ENCODE measurements at places on chromosomes 1 and 21.

DNA sequence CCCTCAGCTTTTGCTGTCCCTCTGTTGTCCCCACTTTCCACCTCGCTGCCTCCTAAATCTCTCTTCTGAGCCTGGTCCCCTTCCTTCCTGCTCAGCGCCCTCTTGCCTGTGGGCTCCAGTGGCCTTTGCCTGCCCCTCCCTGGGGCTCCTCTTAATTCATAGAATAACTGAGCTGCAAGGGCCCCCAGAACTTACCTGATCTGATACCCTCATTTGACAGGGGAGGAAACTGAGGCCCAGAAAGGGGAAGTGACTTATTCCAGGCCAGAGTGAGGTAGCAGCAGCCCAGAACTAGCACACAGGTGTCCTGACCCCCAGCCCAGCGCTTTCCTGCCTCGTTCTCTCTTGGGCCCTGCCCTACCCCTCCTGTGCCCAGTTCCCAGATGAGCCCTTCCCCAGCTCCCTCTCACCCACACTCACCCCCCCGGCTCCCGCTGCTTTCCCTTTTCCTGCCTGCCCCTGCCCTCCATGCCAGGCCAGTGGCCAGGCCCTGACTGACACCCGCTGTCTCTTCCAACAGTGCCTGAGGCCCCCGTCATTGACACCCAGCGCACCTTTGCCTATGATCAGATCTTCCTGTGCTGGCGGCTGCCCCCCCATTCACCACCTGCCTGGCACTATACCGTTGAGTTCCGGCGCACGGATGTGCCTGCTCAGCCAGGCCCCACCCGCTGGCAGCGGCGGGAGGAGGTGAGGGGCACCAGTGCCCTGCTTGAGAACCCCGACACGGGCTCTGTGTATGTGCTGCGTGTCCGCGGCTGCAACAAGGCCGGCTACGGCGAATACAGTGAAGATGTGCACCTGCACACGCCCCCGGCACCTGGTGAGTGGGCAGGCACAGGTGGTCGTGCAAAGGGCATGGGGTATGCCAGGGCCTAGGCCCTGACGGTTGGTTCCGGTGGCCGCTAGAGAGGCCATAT lies 5.7 kb downstream of the TRIM46 start:
- H3K4me3 ChIP-seq: no peak overlapping the region
- H3K36me3 ChIP-seq: peaks cover 8% of the 10 kb centered on the region
- no peaks in the 10 kb centered on the region for H3K27me3 ChIP-seq
- no peaks in the 10 kb centered on the region for H3K4me1 ChIP-seq
- peak; percentile 60 for DNase-seq
- H3K27ac ChIP-seq: no peak overlapping the region

DNA sequence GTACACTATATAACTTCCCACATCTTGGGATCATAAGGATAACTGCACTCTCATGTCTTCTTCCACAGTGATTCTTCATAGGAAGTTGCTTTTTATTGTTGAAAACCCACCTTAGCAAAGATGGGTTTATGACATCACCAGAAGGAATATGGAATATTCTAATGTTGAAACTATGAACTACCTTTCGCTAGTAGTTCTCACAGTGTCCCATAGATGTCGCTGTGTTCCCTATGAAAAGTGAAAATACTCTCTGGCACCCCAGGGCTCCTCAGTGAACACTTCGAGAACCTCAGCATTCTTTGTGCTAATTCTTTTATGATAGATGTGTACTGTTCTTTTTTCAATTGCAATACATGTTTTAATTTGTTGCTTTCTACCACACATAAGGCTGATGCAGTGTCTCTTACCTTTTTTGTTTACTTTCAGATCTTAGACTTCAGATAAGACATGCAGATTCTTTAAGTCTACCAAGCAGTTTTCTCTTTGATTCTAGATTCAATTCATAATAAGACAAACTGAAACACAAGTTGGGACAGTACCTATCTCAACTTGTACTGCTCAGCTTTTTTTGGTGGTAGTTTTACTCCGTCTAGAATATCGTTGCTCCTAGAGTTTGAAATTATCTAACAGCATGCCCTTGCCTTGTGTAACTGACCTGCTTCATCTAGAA lies 90.8 kb downstream of the GTF2B start:
- no peak overlapping the region for H3K27ac ChIP-seq
- no peaks in the 10 kb centered on the region for H3K4me1 ChIP-seq
- H3K27me3 ChIP-seq: no peaks in the 10 kb centered on the region
- no peak overlapping the region for H3K4me3 ChIP-seq
- DNase-seq: no peak
- peaks cover 5% of the 10 kb centered on the region for H3K36me3 ChIP-seq

DNA sequence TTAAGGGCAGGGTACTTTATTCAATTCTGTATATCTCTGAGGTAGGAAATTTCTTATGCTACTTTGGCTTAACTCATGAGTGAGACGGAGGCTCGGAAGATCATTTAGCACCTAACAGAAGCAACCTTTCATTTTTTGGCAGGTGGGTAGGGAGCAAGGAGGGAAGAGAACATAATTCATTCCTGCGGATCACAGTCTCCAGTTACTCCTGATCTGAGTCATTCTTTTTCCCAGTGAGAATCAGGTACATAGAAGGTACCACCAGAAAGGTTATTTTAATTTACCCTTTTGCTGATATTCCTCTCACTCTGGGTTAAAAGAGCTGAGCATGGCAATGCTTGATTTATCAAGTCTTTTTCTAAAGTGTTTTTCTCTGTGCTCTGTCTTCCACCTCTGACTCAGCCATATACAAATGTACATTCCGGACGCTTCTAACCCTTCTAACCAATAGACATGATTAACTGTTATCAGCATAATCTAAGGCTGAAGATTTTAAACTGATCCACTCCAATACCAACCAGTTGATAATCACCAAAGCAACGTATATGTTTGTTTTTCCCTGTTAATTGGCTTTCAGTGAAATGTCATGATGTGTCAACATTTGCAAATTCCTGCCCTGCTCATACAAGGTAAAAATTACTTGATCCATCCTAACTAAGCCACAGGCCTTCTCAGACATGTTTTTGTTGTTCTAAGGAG lies 271.7 kb downstream of the DUSP10 start:
- H3K4me1 ChIP-seq: no peaks in the 10 kb centered on the region
- H3K4me3 ChIP-seq: no peak overlapping the region
- no peaks in the 10 kb centered on the region for H3K27me3 ChIP-seq
- no peaks in the 10 kb centered on the region for H3K36me3 ChIP-seq
- DNase-seq: no peak
- H3K27ac ChIP-seq: no peak overlapping the region

- DNase-seq: no peak
- peaks cover 31% of the 10 kb centered on the region for H3K27me3 ChIP-seq
- H3K4me1 ChIP-seq: peaks cover 20% of the 10 kb centered on the region
- no peak within 1 kb of the TSS for H3K27ac ChIP-seq
- H3K4me3 ChIP-seq: peak within 1 kb of the TSS; percentile 59
These were observed at the start of gene RNF220 for GRCh38 chr1:44405031-44405797. RNF220 (plus strand) TSS chr1:44405255.

- H3K4me1 ChIP-seq: no peaks in the 10 kb centered on the region
- H3K27me3 ChIP-seq: no peaks in the 10 kb centered on the region
- no peaks in the 10 kb centered on the region for H3K36me3 ChIP-seq
- no peak overlapping the region for H3K4me3 ChIP-seq
These were observed 4.3 kb upstream of the FCRL3 start for GRCh38 chr1:157704878-157705277.

- no peak for DNase-seq
- no peaks in the 10 kb centered on the region for H3K4me1 ChIP-seq
- H3K4me3 ChIP-seq: no peak overlapping the region
- H3K27ac ChIP-seq: no peak overlapping the region
- H3K36me3 ChIP-seq: no peaks in the 10 kb centered on the region
- no peaks in the 10 kb centered on the region for H3K27me3 ChIP-seq
These were observed 91.1 kb downstream of the EPHB2 start for GRCh38 chr1:22801761-22802160.

- H3K36me3 ChIP-seq: no peaks in the 10 kb centered on the region
- peaks cover 12% of the 10 kb centered on the region for H3K4me1 ChIP-seq
- no peaks in the 10 kb centered on the region for H3K27me3 ChIP-seq
- DNase-seq: no peak
- peak overlapping the region; percentile 58 for H3K4me3 ChIP-seq
- H3K27ac ChIP-seq: peak overlapping the region; percentile 92
These were observed 27.6 kb downstream of the C2CD2 start for GRCh38 chr21:41926117-41926806.

- H3K4me3 ChIP-seq: no peak overlapping the region
- peaks cover 2% of the 10 kb centered on the region for H3K4me1 ChIP-seq
- H3K27me3 ChIP-seq: no peaks in the 10 kb centered on the region
- no peak for DNase-seq
These were observed 7.0 kb downstream of the SLC6A9 start for GRCh38 chr1:44024031-44024902.

- no peak overlapping the region for H3K27ac ChIP-seq
- no peak overlapping the region for H3K4me3 ChIP-seq
- no peak for DNase-seq
- H3K36me3 ChIP-seq: no peaks in the 10 kb centered on the region
These were observed 923.8 kb downstream of the TTLL7 start for GRCh38 chr1:83075107-83075506.

DNA sequence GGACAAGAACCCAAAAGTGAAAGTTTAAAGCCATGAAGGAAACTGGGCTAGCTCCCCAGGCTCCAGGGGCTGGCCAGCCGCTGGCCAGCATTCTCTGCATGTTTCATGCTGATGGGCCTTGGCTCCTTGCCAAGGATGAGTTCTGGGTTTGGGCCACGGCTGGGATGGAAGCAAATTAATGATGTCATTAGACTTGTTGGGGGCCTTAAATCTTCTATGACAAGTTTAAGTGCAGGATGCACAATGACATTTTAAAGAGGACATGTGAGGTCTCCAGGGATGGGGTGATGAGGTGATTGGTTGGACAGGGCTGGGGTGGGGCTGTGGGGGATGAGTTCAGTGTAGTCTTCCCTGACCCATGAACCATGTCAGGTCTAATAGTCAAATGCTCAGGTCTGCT lies 199.6 kb downstream of the TRABD2B start:
- peaks cover 3% of the 10 kb centered on the region for H3K36me3 ChIP-seq
- peaks cover 5% of the 10 kb centered on the region for H3K4me1 ChIP-seq
- H3K4me3 ChIP-seq: no peak overlapping the region
- no peak for DNase-seq
- H3K27ac ChIP-seq: no peak overlapping the region

DNA sequence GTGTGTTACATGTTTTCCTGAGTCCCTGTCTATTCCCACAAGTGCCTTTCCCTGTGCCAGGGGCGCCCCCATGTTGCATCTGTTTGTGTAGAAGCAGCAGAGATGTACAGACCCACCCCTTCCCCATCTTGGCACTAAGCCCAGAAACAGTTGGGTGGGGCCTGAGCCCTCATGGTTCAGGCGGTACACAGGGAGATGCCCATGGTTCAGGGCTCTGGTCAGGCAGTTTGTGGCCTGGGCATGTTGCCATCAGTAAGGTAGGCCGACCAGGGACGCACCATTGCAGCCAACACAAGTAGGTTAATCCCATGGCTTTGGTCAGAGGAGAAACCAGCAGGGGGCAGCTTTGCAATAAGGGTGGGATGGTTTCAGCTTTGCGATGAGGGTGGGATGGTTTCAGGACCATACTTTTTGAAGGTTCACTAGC lies 914 bp upstream of the ADGRB2 start:
- no peaks in the 10 kb centered on the region for H3K36me3 ChIP-seq
- peaks cover 31% of the 10 kb centered on the region for H3K4me1 ChIP-seq
- H3K27ac ChIP-seq: no peak overlapping the region
- H3K27me3 ChIP-seq: no peaks in the 10 kb centered on the region
- no peak overlapping the region for H3K4me3 ChIP-seq

- no peak overlapping the region for H3K27ac ChIP-seq
- H3K36me3 ChIP-seq: no peaks in the 10 kb centered on the region
- DNase-seq: no peak
These were observed 24.3 kb downstream of the PTGS2 start for GRCh38 chr1:186655876-186656275.

- H3K36me3 ChIP-seq: no peaks in the 10 kb centered on the region
- H3K27ac ChIP-seq: no peak overlapping the region
- peaks cover 5% of the 10 kb centered on the region for H3K27me3 ChIP-seq
- no peaks in the 10 kb centered on the region for H3K4me1 ChIP-seq
- no peak overlapping the region for H3K4me3 ChIP-seq
These were observed 18.3 kb upstream of the CAPN8 start for GRCh38 chr1:223683586-223684487.

- H3K27ac ChIP-seq: no peak overlapping the region
- H3K4me3 ChIP-seq: no peak overlapping the region
- no peaks in the 10 kb centered on the region for H3K4me1 ChIP-seq
- H3K36me3 ChIP-seq: no peaks in the 10 kb centered on the region
These were observed 840.0 kb upstream of the B3GALT2 start for GRCh38 chr1:194026422-194026821.

DNA sequence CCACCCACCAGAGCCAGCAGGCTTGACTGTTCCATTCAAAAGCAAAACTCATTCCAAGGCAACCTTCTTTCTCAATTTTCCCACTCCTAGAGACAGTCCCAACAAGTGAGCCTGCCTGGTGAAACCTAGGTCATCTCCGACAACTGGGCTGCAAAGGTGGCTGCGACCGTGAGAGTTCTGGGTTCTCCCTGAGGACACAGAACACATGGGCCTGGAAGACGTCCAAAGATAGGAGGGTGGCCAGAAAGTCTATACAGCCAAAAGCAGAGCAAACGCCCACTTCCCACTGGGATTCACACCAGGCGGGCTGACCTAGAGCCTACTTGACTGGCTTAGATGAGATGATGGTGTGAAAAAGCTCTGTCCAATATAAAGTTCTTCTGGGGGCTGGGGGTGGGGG lies 90.2 kb upstream of the GRIK3 start:
- H3K36me3 ChIP-seq: no peaks in the 10 kb centered on the region
- no peak overlapping the region for H3K4me3 ChIP-seq

GRCh38 chr1:111085676-111086075 lies 54.2 kb downstream of the DRAM2 start:
- H3K4me1 ChIP-seq: no peaks in the 10 kb centered on the region
- H3K4me3 ChIP-seq: no peak overlapping the region
- no peaks in the 10 kb centered on the region for H3K27me3 ChIP-seq
- no peak overlapping the region for H3K27ac ChIP-seq
- no peak for DNase-seq
- no peaks in the 10 kb centered on the region for H3K36me3 ChIP-seq

DNA sequence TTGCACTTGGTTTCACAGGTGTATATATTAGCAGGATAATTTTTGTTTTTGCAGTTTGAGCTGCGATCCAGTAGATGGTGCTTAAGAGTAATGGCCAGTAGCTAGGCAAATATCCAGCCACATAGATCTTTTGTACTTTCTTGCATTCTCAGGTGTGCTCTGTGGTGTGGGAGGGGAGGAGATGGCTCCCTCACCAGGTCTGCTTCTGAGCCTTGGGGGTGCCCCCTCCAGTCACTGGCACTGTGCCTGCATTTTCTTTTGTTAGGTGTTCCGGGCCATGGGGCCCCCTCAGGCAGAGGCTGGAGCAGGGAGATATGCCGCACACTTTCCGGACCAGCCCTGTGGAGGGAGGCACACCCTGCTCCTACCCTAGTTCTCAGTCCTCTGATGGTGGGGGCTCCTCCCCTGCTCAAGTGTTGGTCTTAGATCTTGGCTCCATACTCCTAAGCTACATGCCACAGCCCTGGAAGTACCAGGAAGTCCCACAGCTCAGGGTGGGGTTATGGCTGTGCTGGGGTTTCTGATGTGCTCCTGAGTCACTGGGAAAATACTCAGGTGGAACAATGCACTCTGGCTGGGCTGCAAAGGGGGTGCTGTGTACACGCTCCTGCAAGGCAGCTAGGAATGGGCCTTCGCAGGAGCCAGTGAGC lies 197.6 kb upstream of the DMRTA2 start:
- no peaks in the 10 kb centered on the region for H3K36me3 ChIP-seq
- no peaks in the 10 kb centered on the region for H3K4me1 ChIP-seq
- H3K27ac ChIP-seq: no peak overlapping the region
- no peaks in the 10 kb centered on the region for H3K27me3 ChIP-seq

GRCh38 chr1:88983791-88984559 lies 8.5 kb downstream of the KYAT3 start:
- H3K27ac ChIP-seq: no peak overlapping the region
- DNase-seq: no peak
- no peak overlapping the region for H3K4me3 ChIP-seq

- no peak for DNase-seq
- no peak overlapping the region for H3K4me3 ChIP-seq
- H3K36me3 ChIP-seq: no peaks in the 10 kb centered on the region
- no peaks in the 10 kb centered on the region for H3K27me3 ChIP-seq
These were observed 92.1 kb downstream of the UBE2U start for GRCh38 chr1:64295561-64295960.

Measured in ascending aorta (tissue), 2 donors.